ENCODE measurements at places on chromosomes 4 and X. TPM values are rescaled to one million over a fixed set of nuclear protein-coding genes. Genes with fewer than 3 reads are reported as not detected.

DNA sequence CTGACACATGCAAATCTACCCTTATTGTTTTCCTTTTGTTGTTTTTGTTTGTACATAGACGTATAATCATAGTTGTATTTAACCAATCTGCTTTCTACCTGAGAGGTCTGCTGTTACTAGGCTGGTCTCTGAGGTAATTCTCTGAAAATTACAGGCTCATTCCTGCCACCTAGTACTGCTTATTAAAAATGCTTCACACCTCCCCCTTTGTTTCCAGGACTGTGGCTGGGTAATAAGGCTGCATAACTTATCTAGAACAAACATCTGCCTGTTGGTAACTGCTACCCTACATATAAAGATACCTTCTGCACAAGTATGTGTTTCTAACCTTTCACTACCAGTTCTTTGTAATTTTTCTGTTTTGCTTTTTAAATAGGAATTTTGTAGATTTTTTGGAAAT, 34.2 kb downstream of the COX7B2 start:
- DNase-seq: no peak

GRCh38 chr4:180169394-180169793, 2073.8 kb upstream of the TENM3 start:
- DNase-seq: no peak

DNA sequence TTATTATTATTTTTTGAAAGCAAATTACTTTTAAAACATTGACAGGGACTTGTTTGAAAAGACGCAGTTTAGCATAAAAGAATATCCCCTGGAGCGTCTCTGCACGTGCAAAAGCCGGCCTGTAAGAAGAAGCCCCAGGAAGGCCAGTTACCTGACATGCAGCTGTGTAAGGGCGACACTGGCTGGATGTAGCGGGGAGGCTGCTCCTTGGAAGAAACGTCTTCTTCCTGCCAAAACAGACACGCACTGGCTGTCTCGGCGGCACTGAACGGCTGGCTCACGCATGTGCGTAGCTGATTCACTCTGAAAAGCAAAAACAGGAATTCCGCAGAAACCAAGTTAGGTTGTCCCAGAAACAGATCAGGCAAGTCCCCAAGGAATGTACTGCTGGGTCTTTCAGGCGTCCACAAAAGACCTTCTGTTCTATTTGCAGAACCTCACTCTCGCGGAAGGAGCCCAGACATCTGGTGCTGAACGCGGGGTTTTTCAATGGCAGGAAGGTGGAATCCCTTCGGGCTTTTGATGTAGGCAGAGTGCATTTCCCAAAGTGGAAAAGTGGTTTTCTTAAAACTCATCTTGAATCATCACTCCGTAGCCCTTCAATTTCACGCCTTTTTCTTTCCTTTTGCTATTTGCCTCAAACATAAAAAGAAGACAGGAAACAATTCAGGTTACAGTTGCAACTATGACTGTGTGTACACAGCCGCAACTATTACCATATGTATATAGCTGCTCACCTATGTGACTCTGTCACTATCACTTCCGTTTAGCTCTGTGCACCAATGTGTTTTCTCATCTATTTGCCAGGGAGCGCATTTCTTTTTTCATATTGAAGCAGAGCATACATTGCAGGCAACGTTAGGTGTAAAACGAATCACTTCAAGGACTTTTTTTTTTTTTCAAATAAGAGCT, 38.1 kb upstream of the ARSH start:
- peak; percentile 27 for DNase-seq

- no peak for DNase-seq
Measured at GRCh38 chr4:1792158-1792831, 798 bp upstream of the FGFR3 start.

DNA sequence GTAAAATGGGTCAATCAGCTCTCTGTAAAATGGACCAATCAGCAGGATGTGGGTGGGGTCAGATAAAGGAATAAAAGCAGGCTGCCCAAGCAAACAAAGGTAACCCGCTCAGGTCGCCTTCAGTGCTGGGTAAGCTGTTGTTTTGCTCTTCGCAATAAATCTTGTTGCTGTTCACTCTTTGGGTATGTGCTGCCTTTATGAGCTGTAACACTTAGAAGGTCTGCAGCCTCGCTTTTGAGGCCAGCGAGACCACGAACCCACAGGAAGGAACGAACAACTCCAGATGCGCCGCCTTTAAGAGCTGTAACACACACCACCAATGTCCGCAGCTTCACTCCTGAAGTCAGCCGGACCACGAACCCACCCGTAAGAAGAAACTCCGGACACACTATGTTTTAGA, 11.5 kb upstream of the CAMK2D start:
- DNase-seq: no peak

GRCh38 chrX:9899640-9900111, 67.5 kb upstream of the CLDN34 start:
- no peak for DNase-seq

DMP1 gene
- not detected for total RNA-seq

VCX3B gene
- total RNA-seq: not detected

LEF1 gene
- total RNA-seq: 0.47 TPM

MAD2L1 gene
- 1.5 TPM for total RNA-seq

HSD17B13 gene
- 0.15 TPM for total RNA-seq

Data from left ventricle myocardium superior (tissue), 1 donor.